ENCODE measurements at places on chromosomes 16 and 17. TPM values are rescaled to one million over a fixed set of nuclear protein-coding genes. Genes with fewer than 3 reads are reported as not detected.

DNA sequence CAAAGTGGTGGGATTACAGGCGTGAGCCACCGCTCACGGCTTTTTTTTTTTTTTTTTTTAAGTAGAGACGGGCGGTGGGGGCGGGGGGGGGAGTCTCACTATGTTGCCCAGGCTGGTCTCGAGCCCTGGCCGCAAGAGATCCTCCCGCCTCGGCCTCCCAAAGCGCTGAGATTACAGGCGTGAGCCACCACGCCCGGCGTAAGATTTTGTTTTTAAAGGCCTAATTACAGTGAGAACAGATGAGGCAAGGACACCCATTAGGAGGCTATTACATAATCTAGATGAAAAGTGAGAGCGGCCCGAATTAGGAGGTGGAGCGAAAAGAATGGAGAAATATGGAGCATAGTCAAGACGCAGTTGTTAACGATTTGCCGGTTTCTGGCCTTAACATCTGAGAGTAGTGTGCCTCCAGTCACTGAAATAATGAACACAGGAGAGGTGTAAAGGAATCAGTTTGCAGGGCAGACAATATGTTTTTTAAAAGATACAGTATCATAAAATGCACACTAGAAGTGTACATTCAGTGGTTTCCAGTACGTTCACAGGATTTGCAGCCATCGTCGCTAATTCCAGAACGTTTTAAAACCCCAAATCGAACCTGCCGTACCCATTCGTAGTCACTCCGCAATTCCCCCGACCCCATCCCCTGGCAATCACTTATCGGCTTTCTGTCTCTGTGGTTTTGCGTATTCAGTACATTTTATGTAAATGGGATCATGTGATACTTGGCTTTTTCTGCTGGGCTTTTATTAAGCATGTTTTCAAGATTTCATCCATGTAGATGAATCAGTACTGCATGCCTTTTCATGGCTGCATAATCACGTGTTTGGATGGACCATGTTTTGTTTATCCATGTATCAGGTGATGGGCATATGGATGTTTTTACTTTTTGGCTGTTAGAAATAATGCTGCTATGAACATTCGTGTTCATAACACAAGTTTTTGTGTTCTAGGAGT is 1.4 kb upstream of the SLX4 start:
- no peak for DNase-seq

GRCh38 chr16:73255031-73255430 is 207.1 kb upstream of the ZFHX3 start:
- no peak for DNase-seq

- no peak for DNase-seq
Observed at GRCh38 chr17:3656755-3657587, 11.4 kb downstream of the TAX1BP3 start.

- DNase-seq: no peak
Observed at GRCh38 chr17:17201907-17202306, 4.2 kb downstream of the PLD6 start.

DNA sequence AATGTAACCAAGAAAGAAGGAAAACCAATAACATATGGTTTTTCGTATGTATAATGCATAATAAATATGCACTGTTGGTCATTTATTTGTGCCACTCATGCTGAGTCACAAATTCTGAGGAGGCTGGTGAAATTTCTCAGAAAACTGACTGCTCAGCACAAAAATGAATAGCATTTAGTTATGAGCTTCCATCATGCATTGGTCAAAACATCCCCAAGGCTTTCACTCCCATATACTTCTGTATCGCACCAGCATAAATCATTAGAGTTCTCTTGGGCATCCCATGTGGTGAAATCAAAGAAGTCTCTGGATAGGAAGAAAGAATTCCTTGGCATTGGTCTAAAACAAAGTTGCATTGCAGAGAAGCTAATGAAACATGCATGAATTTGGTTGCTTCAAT is 785.6 kb upstream of the CDH8 start:
- no peak for DNase-seq

GRCh38 chr16:88836791-88837190 is 20.0 kb downstream of the GALNS start:
- DNase-seq: no peak

DNA sequence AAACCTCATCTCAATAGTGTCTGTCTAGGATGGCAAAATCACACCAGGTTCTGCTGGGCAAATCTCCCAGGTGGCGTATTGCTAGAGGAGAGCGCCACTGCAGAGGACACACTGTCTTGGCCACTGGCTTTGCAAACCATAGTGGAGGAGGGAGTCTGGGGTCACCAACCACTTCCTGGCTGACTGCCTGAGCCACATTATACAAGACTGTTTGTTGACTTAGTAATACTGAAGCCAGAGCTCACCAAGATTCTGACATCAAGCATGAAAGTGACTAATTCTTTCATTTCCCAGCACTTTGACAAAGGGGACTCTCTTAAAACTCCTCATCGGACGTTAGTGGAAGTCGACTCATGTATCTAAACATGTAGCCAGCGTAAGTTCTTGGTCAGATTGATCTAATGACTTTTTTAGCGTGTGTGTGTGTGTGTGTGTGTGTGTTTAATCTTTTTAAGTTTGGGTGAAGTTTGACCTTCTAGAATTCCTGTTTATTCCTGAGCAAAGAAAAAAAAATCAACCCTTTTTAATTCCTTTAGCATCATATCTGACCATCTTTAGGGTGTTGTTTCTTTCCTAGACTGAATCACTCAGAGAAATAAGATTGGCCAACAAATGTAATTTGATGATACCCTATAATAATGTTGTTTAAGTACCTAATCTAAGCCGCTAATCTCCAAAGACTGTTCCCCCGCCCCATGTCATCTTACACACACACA is 13.7 kb downstream of the PITPNC1 start:
- DNase-seq: peak; percentile 60

DNA sequence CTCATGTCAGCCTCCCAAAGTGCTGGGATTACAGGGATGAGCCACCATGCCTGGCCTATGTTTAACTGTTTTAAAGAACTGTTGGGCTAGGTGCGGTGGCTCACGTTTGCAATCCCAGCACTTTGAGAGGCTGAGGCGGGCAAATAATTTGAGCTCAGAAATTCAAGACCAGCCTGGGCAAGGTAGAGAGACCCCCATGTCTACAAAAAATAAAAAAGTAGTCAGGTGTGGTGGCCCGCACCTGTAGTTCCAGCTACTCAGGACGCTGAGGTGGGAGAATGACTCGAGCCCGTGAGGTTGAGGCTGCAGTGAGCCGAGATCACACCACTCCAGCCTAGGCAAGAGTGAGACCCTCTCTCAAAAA is 1.9 kb upstream of the ITGAL start:
- no peak for DNase-seq

- no peak for DNase-seq
Observed at GRCh38 chr17:50093246-50093645, 1.9 kb upstream of the PDK2 start.

GRCh38 chr17:48704361-48705248 is 17.7 kb downstream of the PRAC1 start:
- DNase-seq: no peak

- DNase-seq: no peak
Observed at GRCh38 chr16:69294051-69294450, 17.1 kb upstream of the VPS4A start.

Gene FBXO39
- 0.37 TPM for polyA plus RNA-seq

- no peak for DNase-seq
Observed at GRCh38 chr16:1069154-1069553, 3.4 kb upstream of the SSTR5 start.

- DNase-seq: no peak
Observed at GRCh38 chr16:14494396-14494966, 135.6 kb downstream of the PARN start.

Data from heart right ventricle (tissue), 16 donors.